ENCODE measurements at places on chromosomes 2 and 18. TPM values are rescaled to one million over a fixed set of nuclear protein-coding genes. Genes with fewer than 3 reads are reported as not detected.

- no peaks in the 10 kb centered on the region for H3K4me1 ChIP-seq
- no peaks in the 10 kb centered on the region for H3K27me3 ChIP-seq
- no peak overlapping the region for H3K4me3 ChIP-seq
- H3K27ac ChIP-seq, result no peak overlapping the region
- DNase-seq, result no peak
- no peaks in the 10 kb centered on the region for H3K36me3 ChIP-seq
These were observed 16.9 kb downstream of the NBAS start for GRCh38 chr2:15544227-15544626.

The TRIM43 gene
- not detected for total RNA-seq

The RESP18 gene
- total RNA-seq, result not detected

The TCF7L1 gene
- 2.9 TPM for total RNA-seq

DNA sequence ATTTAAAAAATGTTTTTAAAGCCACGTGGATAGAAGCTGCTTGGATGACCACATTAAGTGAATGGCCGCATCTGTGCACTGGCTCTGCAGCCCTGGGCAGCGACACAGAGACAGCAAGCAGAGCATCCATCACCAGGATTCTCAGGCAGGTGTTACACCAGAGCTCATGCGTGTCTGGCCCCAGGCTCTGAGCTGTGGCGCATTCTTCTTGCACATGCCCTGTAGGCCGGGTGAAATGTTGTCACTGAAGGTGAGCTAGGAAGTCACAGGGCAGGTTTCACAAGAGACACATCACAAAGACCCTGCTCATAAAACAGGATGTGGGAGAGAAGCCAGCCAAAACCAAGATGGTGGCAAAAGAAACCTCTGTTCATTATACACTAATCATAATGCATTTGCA lies 8.4 kb upstream of the PXDN start:
- H3K4me1 ChIP-seq, result no peaks in the 10 kb centered on the region
- H3K27me3 ChIP-seq, result no peaks in the 10 kb centered on the region
- H3K36me3 ChIP-seq, result no peaks in the 10 kb centered on the region
- no peak overlapping the region for H3K27ac ChIP-seq
- DNase-seq, result no peak

The TNFAIP6 gene
- 9.0 TPM for total RNA-seq

DNA sequence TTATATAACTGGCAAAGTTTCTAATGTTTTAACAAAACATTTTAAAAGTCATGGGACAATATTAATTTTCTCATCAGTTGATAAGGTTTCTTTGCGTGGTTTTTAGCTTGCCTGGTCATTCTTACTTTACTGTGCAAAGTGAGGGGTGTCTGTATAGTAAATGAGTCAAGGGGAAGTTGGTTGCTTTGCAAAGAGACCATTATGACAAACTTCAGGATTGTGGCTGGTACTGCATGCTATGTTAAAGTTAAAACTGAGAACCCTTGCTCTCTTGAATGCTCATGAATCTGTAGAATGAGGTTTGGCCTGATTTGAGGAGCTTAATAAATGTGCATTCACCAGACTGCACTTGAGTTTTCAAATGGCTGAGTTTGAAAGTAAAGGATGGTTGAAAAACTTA lies 47.0 kb downstream of the COL4A4 start:
- no peaks in the 10 kb centered on the region for H3K36me3 ChIP-seq
- DNase-seq, result no peak
- no peak overlapping the region for H3K4me3 ChIP-seq
- no peak overlapping the region for H3K27ac ChIP-seq
- peaks cover 2% of the 10 kb centered on the region for H3K4me1 ChIP-seq

DNA sequence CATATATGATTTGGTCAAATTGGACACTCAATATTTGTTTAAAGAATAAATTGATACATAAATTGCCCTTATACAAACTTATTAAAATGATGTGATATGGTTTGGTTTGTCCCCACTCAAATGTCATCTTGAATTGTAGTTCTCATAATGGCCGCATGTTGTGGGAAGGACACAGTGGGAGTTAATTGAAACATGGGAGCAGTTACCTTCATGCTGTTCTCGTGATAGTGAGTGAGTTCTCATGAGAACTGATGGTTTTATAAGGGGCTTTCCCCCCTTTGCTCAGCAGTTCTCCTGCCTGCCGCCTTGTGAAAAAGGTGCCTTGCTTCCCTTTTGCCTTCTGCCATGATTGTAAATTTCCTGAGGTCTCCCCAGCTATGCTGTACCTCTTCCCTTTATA lies 34.0 kb upstream of the SLC8A1 start:
- no peak for DNase-seq
- H3K27me3 ChIP-seq, result no peaks in the 10 kb centered on the region
- H3K4me1 ChIP-seq, result no peaks in the 10 kb centered on the region
- no peak overlapping the region for H3K27ac ChIP-seq
- H3K36me3 ChIP-seq, result no peaks in the 10 kb centered on the region
